Fibroblast of skin of abdomen (primary cell): ENCODE measurements at places on chromosomes 11 and 22.
A peak's percentile ranks its signal among the peaks of the same experiment; 100 is the strongest.

DNA sequence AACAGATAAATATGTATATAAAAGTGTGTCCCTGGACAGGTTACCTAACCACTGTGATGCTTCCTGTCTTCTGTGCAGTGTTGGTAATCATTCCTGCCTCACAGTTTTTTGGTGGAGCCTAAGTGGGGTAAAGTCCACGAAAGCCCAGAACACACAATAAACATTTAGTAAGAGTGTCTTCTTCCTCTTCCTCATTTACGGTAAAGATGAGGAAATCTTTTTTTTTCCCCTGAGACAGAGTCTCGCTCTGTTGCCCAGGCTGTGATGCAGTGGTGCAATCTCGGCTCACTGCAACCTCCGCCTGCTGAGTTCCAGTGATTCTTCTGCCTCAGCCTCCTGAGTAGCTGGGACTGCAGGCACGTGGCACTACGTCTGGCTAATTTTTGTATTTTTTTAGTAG, 117.1 kb downstream of the LDLRAD3 start:
- DNase-seq, result no peak

DNA sequence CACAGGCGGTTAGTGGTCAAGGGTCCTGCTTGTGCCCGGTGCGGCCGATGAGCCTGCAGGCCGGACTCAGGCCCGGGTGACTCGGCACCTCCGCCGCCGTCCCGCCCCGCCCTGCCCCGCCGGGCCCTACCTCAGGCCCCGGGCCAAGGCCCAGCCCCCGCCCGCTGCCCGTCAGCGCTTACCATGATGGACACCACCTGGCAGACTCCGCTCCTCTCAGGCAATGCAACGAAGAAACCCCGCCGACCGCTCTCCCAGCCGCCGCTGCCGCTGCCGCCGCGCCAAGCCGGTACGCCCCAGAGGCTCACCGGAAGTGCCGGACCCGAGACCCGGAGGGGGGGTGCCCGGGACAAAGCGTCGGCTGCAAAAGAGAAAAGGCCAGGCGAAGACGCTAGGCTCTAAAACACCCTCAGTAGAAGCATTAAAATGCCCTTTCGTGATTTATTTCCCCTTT, at the start of gene UFD1:
Gene UFD1, minus strand, starts transcription at position 293 of the 454 bp plus-strand sequence. Its CDS starts 108 bp downstream, at position 185.
- peak; percentile 79 for DNase-seq

GRCh38 chr11:111259896-111260295, 14.4 kb downstream of the POU2AF2 start:
- peak; percentile 36 for DNase-seq

GRCh38 chr11:127044535-127044934, 44.0 kb upstream of the KIRREL3 start:
- no peak for DNase-seq

DNA sequence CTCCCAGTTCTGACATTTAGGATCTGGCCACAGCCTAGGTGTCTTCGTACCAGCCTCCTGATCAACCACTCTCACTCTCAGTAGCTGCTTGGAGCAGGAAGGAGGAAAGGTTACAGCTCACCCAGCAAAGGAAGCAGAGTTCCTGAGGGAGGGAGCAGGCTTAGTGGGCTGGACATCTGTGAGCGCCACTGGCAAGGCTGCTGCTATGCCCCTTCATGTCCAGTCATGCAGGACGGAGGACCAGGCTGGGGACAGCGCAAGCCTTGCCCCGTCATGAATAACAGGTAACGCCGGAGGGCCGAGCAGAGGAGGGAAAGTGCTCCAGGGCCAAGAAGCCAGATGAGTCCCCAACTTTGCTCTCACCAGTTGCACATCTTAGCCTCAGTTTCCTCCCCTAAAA, 25.8 kb downstream of the TPST2 start:
- DNase-seq, result no peak

DNA sequence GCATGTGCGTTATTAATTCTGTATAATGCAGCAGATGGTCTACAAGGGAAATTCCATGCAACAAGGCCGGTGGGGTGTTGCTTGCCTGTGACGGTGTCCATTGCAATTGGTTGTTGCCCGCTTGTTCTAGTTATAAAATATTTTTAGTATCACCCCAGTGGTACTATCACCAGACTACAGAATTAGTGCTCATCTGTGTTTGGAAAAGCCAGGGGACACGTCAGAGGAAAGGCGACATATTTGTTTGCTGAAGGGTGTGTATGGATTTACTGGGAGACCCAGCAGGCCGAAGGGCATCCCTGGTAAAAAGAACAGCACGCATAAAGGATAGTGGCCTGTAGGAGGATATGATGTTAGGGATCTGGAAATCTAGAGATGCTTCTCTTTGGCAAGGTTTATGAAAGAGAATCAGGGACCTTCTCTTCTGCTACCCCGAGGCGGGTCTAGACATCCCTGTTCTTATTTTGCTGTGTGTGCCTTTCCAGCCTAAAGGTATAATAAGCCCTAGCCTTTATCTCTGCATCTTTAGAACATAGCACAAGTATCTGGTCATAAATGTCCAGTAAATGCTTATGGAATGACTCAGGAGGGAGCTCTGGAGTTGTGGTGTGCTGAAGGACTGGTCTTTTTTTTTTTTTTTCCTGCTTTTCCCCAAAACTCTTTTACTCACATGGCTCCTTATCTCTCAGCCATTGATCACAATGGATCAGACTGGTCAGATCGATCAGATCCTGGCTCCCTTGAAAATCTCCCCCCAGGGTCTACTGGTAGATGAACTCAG, 90.9 kb downstream of the LDLRAD3 start:
- peak; percentile 90 for DNase-seq

- peak; percentile 77 for DNase-seq
Observed at GRCh38 chr11:109960831-109961230, 132.4 kb upstream of the ZC3H12C start.

DNA sequence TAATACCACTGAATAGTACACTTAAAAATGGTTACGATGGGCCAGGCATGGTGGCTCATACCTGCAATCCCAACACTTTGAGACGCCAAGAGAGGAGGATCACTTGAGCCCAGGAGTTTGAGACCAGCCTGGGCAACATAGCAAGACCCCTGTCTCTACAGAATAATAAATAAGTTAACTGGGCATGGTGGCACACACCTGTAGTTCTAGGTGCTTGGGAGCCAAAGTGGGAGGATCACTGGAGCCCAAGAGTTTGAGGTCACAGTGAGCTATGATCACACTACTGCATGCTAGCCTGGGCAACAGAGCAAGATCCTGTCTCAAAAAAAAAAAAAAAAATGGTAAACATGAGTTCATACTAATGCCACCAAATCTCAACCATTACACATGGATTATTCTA, 61.3 kb downstream of the CD6 start:
- no peak for DNase-seq

- no peak for DNase-seq
Observed at GRCh38 chr11:94254214-94254613, 50.2 kb upstream of the IZUMO1R start.

- no peak for DNase-seq
Observed at GRCh38 chr22:48242461-48242864, 1480.0 kb downstream of the TBC1D22A start.

GRCh38 chr11:117684111-117684510, 112.9 kb downstream of the DSCAML1 start:
- no peak for DNase-seq

- peak; percentile 33 for DNase-seq
Observed at GRCh38 chr11:68314203-68315170, 2.1 kb downstream of the LRP5 start.

DNA sequence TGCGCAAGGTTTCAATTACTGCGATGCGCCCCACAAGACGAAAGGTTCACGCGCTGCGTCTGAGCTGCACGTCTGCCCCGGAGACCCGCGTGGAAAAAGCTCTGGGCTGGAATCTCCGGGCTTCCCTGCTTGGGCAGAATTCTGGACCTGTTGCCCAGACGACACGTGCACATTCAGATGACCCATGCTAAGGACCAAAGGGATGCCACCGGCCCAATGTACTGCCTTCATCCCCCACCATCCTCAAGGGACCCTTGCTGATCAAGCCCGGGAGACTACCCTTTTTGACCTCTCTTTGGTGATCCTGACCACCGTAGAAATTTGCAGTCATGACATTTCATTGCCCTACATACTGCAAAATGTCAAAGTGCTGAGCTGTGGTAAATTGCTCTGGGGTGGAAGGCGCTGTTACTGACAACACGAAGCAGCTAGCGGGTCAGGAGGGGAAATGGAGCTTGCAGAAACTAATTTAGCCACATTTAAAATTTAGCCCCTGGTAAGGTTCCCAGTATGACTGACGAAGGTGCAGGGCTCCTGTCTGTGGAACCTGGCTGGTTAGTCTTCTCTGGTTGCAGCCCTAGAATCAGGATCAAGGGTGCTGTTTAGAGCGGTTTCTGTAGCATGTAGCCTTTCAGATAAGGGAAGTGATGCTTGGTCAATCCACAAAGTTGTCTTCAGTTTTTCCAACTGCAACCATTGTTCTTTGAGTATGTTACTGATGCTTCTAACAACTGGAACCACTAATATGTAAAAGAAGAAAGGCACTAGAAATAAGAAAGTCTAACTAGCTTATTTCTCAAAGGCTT, 81.9 kb downstream of the PRR5L start:
- no peak for DNase-seq

DNA sequence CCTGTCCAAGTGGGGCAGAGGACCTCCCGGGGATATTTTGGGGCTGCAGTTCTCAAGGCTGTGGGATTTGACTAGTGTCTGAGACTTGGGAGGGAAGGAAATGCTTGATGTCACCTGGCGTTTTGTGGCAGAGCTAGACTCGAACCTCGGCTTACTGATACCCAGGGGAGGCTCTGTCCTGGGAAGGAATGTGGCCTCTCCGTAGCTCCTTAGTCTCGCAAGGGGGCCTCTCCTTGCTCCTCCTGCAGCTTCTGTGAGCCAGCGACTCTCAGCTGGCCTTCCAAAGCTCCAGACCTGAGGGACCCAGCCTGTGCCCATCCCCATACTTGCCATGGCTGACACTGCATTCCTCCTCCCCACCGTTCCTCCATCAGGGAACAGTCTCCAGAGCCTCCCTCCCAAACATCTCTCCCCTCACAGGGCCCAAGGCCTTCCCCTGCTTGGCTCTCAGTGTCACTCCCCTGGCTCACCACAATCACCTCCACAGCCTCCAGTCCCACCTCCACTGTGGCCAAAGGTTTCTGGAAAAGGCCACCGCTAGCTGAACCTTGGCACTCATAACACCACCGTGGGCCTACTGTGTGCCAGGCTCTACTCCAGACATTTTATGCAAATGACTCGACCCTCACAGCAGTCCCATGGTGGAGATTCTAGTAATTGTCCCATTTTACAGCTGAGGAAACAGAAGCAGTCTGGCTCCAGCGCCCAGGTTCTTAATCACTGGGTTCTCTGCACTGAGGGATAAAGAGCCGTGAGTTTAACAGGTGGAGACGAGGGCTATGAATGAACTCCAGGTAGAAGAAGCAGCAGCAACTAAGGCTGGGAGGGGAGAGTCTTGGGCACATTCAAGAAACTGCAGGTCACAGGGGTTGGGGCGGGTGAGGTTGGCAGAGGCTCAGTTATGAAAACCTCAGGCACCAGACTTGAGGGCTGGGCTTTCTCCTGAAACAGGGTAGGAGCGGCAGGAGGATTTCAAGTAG, 12.1 kb downstream of the P2RY2 start:
- DNase-seq, result no peak

- no peak for DNase-seq
Observed at GRCh38 chr11:134714021-134714656, 302.1 kb upstream of the B3GAT1 start.

DNA sequence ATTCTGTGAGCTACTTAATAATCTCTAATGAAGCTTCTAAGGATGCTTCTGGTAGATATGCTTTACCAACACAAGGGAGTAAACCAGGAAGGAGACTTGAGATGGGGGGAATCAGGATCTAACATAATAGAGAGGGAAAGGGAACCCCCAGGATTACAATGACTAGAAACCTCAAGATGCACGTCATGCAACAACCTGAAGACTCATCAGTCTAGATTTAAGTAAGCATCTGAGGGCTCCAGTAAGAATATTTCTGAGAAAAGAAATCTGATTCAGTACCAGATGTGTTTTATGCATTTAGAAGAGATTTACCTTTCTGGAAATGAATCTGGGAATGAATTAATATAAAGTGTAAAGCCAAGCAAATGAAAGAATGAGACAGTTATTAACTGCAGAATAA, 15.2 kb downstream of the KDM4D start:
- no peak for DNase-seq

GRCh38 chr11:47222696-47223095, 7.9 kb downstream of the DDB2 start:
- DNase-seq, result no peak
